ENCODE measurements at places on chromosomes 6 and 20. TPM values are rescaled to one million over a fixed set of nuclear protein-coding genes. Genes with fewer than 3 reads are reported as not detected.
A peak's percentile ranks its signal among the peaks of the same experiment; 100 is the strongest.

DNA sequence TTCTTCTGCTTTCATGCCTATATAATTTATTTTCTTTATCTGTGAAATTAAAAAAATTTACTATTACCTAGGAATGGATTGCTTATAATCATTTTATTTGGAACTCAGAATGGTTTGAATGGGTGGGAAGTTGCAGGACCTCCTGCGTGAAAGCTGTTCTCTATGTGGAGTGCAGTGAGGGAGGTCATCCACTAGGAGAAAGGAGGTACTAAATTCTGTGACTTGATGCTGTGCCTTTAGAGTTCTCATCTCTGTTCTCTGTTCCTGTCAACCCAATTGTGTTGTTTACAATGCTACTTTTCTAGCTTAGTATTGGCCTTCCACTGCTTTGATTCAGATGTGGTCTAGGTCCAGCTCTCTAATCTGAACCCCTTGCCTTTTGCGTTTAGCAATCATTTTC, 65.0 kb upstream of the HIVEP1 start:
- DNase-seq: no peak

- no peak for DNase-seq
Observed at GRCh38 chr6:148650941-148651505, 95.8 kb upstream of the UST start.

DNA sequence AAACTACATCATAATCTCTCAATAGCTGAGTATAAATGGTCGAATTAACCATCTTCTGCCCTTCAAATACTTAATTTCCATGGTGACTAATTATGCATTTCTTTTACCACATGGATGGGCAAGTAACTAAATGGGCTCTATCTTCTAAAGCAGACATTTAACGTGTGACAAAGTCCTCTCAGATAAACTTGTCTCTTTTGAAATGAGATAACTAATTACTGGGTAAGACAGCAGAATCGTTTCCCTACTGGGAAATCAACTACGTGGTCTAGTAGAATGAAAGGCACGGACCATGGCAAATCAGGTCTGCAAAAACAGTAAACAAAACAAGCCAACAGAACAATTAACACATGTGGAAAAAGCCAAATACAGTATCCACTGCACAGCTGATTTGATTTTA, 137.7 kb downstream of the BACH2 start:
- no peak for DNase-seq

- no peak for DNase-seq
Observed at GRCh38 chr6:71404145-71404966, 115.7 kb downstream of the OGFRL1 start.

- peak; percentile 27 for DNase-seq
Observed at GRCh38 chr20:24968278-24968800, 19.3 kb downstream of the CST7 start.

GRCh38 chr20:63490416-63490815, 8.5 kb downstream of the EEF1A2 start:
- no peak for DNase-seq

DNA sequence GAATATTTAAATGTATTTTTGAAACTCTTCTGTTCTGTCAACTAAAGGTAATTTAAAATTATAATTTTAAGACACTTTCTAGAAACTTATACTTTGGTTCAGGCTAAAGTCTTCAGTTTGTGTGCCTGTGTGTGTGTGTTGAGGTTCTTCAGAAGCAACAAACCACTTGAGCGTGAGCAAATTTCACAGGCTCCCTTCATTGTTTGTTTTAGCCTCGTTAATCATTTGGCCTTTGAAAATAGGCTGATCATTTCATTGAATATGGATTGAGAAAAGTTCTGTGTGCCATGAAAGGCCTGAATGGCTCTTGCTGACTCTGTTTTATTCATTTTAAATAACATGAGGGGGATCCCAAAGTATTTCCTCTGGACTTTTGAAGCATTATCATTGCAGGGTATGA, 420.1 kb downstream of the CDKAL1 start:
- no peak for DNase-seq

GRCh38 chr6:75673884-75674283, 72.2 kb downstream of the SENP6 start:
- no peak for DNase-seq

DNA sequence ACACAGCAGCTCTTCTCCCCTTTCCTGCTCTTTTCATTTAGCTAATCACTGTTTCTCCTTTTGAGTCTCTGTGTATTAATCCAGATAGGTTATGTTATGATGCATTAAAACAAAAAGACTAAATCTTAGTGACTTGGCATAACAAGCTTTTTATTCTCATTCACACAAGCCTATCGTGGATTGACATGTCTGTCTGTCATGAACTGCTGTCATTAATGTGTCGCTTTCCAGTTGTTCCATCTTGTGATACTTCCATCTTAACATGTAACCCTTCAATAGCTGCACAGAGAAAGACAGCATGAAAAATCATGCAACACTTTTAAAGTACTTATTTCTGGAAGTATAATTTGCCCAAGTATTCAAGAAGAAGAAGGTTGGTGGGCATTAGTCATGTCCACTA, 128.7 kb downstream of the GRIK2 start:
- DNase-seq: no peak

- peak; percentile 27 for DNase-seq
Observed at GRCh38 chr20:62067547-62068260, 2.0 kb upstream of the TAF4 start.

The MRPL14 gene
- total RNA-seq: 48.7 TPM

The TRIM39 gene
- 21.9 TPM for total RNA-seq

The RSPO3 gene
- not detected for total RNA-seq

The ALDH5A1 gene
- 13.2 TPM for total RNA-seq

The PLA2G7 gene
- total RNA-seq: 2.1 TPM

The ZC2HC1B gene
- total RNA-seq: not detected

The PPP1R14C gene
- 1.4 TPM for total RNA-seq

The VSTM2L gene
- not detected for total RNA-seq

The SMLR1 gene
- total RNA-seq: not detected

All from CD8-positive, alpha-beta memory T cell (primary cell).